ENCODE measurements at places on chromosomes 3 and 15.

- DNase-seq = no peak
These were observed 1.4 kb downstream of the MFGE8 start for GRCh38 chr15:88911766-88912118.

GRCh38 chr3:41024031-41024836 is 175.1 kb upstream of the CTNNB1 start:
- no peak for DNase-seq

DNA sequence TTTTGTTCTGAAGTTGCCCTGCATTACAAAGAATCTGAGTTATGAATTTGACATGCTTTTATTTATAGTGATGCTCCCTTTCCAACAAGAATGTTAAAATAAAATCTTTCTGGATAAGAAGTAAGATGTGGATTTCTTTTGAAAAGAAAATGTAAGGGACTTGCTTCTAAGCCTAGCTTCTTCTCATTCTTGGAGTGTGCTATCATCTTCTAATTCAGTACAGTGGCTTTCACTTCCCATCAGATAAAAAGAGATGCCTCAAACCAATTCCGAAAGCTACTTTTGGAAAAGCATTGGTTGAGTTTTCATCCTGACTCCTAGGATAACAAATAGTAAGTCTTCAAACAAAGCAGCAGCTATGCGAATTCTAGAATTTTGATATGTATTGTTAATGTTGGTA is 197.0 kb upstream of the ZPLD1 start:
- DNase-seq = no peak

GRCh38 chr3:164683489-164683888 is 394.8 kb downstream of the SI start:
- DNase-seq = no peak

DNA sequence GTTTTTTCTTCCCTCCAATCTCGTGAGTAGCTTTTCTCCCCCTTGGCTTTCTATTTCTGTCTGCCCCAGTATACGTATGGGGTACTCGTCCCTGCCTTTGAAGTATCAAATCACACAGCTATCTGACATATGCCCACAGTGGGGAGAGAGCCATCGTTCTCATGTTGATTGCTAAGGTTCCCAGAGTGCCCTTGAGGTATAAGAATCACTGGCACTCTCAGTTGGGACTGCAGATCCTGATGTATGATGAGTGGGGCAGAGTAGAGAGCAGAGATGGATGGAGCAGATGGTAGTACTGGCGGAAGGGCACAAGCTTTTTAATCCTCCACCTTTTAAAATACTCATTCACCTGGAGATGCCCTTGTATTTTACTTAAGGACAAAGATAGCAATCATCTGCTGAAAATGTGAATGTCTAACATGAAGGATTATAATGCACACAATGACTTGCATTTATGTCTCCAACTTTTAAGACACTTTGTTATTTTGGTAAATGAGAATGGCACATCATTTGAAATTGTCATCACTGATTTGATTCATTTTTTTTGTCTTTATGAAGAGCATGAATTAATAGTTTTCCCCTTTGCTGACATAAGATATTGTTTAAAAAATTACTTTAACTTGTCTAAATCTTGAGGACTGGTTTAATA is 239.6 kb downstream of the NR1D2 start:
- no peak for DNase-seq

DNA sequence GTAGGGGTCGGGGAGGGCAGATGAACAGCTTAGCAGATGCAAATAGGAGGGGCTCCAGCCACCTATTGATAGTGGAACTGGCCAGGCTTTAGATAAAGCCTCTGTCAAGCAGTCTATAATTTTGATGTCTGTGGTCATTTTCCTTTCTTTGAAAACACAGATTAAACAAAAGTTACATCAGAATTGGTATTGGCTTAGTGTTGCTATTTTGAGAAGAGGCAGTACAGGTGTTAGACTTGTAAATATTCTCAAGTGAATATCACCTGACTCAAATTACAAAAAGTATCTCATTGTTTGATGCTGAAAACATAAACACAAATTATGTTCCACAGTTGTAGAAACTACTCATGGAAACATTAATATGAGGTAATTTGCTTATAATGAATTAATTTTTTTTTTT is 18.1 kb downstream of the GHRL start:
- no peak for DNase-seq

DNA sequence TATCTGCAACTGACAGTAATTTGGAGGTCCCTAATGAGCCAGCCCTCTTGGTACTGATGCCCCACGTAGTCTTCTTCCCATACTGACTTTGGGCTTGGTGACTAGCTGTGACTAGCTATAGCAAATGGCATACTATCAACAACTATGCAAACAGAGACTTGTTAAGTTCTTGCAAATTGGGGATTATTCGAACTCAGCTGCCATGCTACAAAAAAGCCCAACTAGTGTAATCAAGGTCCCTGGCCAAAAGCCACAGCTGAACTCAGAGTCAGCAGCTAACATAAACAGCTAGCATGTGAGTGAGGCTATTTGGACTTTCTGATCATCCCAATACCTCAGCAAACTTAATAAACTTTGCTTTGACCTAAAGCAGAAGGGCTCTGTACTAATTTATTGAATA is 121.2 kb upstream of the PLXND1 start:
- no peak for DNase-seq

DNA sequence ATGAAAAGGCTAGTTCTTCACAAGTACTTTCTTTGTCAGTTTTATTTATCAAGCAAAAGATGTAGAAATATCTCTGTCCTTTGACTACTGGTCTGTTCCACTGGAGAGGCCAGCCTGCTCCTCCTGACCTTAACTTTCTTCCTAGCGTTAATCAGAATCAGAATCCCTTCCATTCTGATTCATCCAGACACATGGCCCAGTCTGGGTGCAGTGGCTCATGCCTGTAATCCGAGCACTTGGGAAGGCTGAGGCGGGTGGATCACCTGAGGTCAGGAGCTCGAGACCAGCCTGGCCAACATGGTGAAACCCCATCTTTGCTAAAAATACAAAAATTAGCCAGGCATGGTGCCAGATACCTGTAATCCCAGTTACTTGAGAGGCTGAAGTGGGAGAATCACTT is 32.0 kb upstream of the MANF start:
- DNase-seq = no peak

DNA sequence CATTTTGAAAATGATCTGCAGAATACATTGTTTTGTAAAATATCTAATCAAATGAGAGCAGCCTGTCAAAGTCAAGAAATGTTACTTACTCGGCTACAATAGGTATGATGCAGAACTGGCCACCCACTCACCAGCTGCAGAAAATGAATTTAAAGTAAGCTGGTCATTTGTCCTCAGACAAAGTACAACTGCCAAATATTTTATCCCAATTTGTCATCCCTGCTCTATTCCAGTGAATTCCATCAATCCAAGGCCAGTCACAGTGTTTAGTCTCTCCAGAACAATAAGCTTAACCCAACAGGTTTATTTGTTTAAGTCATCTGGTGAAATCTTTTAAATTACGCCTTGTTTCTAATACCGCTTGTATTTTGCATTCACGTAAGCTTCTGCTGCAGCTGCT is 46.6 kb upstream of the TCF12 start:
- DNase-seq = no peak

DNA sequence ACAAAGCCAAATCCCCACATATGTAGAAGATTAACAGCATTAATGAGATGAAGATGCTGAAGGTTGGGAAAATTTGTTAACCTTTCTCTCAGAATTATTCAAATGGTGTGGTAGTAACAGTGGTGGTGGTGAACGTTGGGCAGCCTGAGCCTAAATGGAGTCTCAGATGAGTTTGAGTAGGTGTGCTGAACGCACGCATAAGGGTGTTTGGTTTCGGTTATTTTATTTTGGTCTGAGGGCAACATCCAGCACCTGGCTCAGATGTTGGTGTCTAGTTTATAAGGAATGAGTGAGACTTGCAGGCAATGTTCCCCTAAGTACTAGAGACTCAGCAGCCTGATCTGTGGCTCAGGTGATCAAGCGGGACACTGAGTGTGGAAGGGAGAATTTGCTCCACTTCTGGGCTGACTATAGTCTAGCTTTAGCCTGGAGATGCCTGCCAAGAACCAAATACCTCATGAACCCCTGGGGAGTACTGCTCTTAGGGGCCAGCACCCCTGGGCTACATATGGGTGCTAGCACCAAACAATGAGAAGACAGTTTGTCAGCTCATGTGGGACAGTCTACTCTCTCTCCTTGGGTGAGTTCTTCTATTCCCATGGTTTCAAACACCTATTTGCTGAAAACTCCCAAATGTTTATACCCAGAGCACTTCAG is 39.5 kb upstream of the ATP2C1 start:
- DNase-seq = no peak

GRCh38 chr3:177488740-177489139 is 291.5 kb upstream of the TBL1XR1 start:
- DNase-seq = no peak

- DNase-seq = no peak
These were observed 237.4 kb downstream of the MFSD1 start for GRCh38 chr3:159039286-159039685.

DNA sequence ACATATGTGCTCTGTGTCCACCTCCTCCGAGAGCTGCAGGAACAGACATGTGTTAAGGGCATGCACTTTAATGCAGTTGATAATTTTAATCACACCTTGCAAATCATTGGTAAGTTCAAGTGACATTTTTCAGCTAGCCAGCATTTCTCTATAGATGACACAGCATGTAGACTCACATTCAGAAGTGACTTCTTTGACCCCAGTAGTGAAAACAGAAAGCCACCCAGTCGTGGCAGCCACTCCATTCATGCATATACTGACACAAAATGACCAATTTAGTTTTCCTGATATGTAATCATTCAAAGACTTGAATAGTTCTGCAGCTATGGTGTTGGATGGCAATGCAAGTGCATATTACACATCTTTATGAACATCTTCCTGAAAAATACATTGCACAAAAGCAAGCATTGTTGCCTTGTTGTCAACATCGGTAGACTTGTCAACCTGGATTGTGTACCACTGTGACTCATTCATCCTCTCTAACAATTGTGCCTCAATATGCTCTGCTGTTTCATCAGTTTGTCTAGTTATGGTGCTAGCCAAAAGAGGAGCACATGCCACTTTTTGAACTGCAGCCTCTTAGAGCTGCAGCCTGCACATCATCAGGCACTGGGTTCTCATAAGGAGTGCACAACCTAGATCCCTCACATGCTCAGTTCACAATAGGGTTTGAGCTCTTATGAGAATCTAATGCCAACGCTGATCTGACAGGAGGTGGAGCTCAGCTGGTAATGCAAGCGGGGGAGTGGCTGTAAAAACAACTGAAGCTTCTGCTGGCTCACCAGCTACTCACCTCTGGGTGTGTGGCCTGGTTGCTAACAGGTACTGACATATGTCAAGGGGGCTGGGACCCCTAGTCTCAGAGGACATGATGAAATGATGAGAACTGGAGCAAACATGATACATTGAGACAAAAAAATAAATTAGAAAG is 622.0 kb downstream of the PYDC2 start:
- DNase-seq = no peak

GRCh38 chr3:117485841-117486240 is 776.3 kb downstream of the TUSC7 start:
- no peak for DNase-seq

- DNase-seq = no peak
These were observed 7.4 kb downstream of the MESD start for GRCh38 chr15:80982205-80982604.

GRCh38 chr3:52310861-52311575 is 5.1 kb upstream of the DNAH1 start:
- no peak for DNase-seq

DNA sequence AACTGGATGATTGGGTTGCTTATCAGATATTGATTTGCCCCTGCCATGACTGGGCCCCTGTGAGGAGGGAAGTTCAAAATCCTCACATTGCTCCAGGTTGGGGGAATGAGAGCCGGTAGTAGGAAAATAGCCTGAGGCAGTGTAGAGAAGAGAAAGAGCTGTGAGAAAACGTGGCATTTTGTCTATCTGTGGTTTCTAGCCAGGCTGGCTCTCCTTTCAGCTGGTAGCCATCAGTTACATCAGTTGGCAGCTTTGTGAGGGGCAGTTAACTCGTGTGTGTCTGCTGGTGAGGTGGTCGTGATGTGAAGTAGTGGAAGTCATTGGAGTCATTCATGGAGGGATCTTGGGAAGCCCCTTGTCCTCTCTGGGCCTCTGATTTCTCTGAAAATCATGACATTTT is 5.2 kb downstream of the ESYT3 start:
- no peak for DNase-seq

DNA sequence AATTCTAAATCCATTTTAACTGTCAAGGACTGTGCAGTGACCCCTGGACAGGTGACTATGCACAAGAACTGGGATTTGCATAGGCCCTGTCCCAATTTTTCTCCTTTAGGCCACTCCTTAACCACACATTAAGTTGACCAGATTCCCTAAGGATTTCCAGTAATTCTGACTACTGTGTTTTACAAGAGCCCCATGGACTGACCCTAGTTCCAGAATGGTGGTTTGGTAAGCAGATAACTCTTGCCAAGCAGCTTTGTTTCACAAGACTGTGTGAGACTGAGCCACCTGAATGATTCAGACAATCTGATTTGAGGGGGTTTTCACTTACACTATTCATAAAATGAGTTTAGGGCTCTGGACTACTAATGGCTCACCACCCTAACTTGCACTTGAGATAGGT is 535.8 kb downstream of the ZBBX start:
- DNase-seq = no peak

All from fibroblast of pulmonary artery (primary cell).